Smooth muscle cell of trachea (primary cell): ENCODE measurements at places on chromosomes 3 and 15. TPM values are rescaled to one million over a fixed set of nuclear protein-coding genes. Genes with fewer than 3 reads are reported as not detected.

LYZL4 gene
- not detected in 2 replicates for total RNA-seq

SHF gene
- 2.5 and 4.3 TPM in 2 replicates for total RNA-seq

CCRL2 gene
- total RNA-seq: 0.29 and 0.83 TPM in 2 replicates

HES1 gene
- total RNA-seq: 0.44 and 2.0 TPM in 2 replicates

NLGN1 gene
- 1.0 and 3.3 TPM in 2 replicates for total RNA-seq

FANCD2OS gene
- total RNA-seq: not detected in 2 replicates

LDHAL6B gene
- not detected in 2 replicates for total RNA-seq

RTP1 gene
- not detected in 2 replicates for total RNA-seq

SLC12A1 gene
- total RNA-seq: not detected in 2 replicates

ROBO2 gene
- 1.0 and 2.8 TPM in 2 replicates for total RNA-seq

PAK6 gene
- total RNA-seq: under 0.01 and 0.29 TPM in 2 replicates

MRPL46 gene
- 11.6 and 19.3 TPM in 2 replicates for total RNA-seq

PLEKHO2 gene
- total RNA-seq: 56.1 and 107 TPM in 2 replicates
